ENCODE measurements at places on chromosomes 3 and 15. TPM values are rescaled to one million over a fixed set of nuclear protein-coding genes. Genes with fewer than 3 reads are reported as not detected.

DNA sequence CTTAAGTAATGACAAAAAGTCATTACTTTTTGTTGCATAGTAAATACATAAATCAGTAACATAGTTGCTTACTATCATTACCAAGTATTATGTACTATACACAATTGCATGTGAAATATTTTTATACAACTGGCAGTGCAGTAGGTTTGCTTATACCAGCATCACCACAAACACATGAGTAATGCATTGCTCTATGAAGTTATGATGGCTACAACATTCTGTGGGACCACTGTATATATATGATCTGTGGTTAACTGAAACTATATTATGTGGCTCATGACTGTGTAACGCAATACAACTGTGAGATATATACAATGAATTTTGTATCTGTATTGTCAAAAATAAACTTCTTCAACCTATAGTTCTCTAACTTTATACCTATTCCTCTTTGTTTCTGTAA, 113.7 kb upstream of the RBMS3 start:
- DNase-seq: no peak

GRCh38 chr15:73295630-73296286, 73.0 kb downstream of the HCN4 start:
- DNase-seq: no peak

DNA sequence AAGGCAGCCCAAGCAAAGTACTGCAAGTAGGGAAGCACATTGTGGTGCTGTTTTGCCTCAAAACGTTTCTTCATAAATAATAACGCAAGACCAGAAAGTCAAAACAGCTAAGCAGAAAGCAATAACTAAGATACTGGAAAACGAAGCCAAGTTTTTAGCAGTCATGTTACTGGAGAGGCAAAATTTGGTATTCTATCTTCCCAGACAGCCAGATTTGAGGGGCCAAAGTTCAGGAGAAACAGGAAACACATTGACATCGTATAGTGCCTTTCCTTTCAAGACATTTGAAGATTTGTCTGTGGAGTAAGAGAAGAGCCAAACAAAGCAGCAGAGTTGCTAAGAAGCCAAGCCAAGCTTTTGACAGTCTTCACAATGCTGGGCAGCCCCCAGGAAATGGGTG, 843.6 kb upstream of the NECTIN3 start:
- DNase-seq: no peak

Gene AP4E1
- total RNA-seq: 26.5 TPM

Gene LRRC58
- 25.8 TPM for total RNA-seq

Gene CTXN2
- total RNA-seq: not detected

Gene OIP5
- 7.7 TPM for total RNA-seq

Gene INSYN1
- not detected for total RNA-seq

Gene PLS1
- total RNA-seq: 1.4 TPM

Data from Karpas-422 (cell line).